ENCODE measurements at places on chromosomes 12 and 14.

DNA sequence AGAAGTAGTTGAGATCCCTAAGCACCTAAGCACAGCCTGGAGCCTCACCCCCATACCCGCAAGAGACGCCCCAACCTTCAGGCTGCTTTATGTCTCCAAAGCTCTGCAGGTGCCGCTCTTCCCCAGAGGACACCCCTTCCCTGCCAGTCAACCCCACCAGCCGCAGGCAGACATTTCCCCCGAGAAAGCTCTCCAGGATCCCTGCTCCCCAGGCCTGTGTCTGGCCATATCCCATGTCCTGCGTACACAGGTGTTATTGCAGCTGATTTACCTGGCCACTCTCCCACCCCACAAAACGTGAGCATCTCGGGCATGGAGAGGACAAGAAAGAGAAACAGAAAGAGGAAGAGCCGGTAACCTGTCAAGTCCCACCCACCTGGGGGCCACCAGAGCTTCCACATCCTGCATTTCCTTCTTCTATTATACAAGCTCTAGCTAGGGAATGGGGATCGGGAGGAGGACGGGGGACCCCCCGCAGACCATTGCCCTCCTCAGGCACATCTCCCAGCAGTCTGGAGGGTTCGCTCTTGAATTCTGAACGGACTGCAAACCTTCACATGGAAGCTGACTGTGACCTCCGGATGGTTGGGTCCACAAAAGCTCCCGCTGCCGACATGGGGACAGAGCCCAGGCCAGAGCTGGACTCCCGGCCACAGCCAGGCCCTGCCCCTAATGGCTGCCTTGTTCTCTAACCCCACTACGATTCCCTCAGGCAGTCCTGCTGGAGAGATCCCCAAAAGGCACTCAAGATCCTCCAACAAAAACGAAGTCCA, 17.6 kb downstream of the CCDC88C start:
- DNase-seq = no peak

- no peak for DNase-seq
Observed at GRCh38 chr14:95157048-95157326, 342 bp downstream of the DICER1 start.

DNA sequence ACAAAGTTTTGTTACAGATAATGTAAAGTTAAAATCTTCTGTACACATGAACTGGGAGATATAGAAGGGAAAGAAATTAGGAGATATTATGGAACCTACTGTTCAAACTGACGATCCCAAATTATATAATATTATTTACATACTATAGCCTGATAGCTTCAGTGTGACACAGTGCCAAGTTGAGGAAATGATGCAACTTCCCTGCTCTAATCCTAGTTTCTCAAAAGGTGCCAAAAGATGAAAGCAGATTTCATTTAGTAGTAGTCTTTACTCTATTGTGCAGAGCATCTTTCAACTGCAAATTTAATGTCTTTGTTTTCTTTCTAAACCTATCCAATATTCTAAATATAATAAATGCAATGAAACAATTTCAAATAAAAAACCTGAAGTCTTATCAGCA, 46.9 kb downstream of the COCH start:
- no peak for DNase-seq

DNA sequence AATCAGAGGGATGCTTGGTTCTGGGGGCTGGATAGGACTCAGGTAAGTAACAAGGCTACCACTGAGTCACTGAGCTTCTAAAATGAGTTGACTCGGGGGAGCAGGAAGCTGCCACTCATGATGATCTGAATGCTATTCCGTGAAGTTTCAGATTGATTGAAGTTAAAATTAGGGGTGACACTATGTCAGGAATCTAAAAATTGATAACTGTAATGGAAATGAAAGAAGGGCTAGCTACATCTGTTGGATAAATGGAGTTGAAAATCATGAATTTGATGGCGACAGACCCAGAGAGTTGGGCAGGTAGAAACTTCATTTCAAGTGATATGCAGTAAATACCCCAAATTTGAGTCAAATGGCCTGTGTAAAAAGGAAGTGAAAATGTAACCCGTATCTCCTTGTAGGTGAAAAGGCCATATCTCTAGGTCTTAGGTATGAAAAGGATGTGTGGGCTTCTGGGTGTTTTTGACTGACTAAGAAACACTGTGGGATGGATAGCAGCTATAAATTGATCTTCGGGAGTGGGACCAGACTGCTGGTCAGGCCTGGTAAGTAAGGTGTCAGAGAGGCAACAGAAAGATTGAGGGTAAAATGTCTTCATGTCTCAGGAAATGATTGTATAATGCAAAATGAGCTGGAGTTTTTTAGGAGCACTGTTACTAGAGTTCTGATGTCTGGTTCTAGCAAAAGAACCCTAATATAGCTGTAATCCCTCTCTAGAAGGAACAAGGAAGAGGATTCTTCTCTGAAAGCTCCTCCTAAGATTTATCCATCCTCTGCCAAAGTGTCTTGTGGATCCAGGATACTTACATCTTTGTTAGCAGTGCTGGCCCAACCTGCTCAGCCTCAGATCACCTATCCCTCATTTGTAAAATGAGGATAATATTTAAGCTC, 57.3 kb downstream of the DAD1 start:
- DNase-seq = no peak

GRCh38 chr12:91523831-91524230, 341.2 kb upstream of the DCN start:
- no peak for DNase-seq

DNA sequence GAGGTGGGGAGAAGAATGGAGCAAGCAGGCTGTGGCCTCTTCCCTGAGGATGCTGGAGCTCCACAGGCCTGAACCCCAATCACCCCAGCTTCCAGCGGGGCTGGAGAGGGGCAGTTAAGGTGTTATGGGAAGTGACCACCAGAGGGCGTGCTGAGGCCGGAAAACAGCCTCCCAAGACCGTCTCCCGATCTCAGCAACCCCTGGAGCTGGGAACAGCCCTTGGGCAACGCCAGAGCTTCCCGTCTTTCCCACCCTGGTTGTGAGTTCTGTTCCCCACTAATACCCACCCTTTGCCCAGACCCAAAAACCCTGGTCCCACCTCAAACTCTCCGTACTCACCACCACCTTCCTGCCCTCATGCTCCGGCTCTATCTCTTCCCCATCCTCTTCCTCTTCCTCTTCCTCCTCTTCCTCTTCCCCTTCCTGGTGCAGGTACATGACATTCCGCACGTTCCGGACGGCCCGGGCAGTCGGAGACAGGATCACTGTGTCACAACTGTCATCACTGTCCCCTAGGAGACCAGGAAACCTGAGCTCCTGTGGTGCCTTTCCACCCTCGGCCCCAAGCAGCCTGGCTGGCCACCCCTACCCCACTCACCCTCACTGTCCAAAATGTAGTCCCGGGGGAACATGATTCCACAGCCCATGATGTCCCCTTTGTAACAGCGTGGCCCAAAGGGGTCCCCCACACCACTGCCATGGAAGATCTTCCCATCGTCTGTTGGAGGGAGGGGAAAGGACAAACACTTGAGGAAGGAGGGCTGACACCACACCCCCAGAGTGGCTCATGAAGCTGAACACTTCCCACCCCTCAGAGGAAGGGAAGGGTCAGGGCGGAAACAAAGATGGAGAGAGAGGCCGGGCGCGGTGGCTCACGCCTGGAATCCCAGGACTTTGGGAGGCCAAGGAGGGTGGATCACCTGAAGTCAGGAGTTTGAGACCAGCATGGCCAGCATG, 12.9 kb downstream of the SPRYD3 start:
- peak; percentile 73 for DNase-seq

DNA sequence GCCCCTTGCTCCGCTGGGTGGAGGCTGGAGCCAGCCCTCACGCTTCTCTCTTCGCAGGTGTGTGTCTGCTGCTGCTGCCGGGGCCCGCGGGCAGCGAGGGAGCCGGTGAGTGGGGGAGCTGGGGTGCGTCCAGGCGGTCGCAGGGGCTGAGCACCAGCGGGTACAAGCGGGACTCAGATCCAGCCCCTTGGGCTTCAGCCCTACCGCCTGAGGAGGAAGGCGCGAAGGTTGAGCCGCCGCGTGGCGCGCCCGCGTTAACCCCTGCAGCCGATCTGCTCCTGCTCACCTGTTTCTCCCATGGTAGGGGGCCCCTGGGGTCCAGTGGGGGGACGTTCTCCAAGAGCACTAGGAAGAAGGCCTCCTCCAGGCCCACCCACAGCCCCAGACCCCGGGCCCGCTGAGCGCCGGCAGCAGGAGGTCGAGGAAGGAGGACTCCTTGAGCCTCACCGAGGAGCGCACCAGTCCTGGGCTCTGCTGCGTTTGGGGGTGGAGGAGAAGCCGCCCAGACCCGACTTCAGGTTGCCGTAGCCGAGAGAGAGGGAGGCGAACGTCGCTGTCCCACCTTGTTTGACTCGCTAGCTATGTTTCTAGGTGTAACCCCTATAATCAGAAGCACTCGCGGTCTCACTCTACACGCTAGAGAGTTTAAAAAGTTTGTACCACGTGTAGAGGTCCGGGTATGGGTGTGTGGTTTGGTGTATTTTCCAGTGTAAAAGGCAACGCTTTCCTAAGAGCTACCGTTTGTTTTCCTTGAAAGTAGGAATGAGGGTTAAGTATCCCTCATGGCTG, 834 bp downstream of the COCH start:
- no peak for DNase-seq

GRCh38 chr12:76720068-76720467, 43.8 kb upstream of the ZDHHC17 start:
- DNase-seq = peak; percentile 43

DNA sequence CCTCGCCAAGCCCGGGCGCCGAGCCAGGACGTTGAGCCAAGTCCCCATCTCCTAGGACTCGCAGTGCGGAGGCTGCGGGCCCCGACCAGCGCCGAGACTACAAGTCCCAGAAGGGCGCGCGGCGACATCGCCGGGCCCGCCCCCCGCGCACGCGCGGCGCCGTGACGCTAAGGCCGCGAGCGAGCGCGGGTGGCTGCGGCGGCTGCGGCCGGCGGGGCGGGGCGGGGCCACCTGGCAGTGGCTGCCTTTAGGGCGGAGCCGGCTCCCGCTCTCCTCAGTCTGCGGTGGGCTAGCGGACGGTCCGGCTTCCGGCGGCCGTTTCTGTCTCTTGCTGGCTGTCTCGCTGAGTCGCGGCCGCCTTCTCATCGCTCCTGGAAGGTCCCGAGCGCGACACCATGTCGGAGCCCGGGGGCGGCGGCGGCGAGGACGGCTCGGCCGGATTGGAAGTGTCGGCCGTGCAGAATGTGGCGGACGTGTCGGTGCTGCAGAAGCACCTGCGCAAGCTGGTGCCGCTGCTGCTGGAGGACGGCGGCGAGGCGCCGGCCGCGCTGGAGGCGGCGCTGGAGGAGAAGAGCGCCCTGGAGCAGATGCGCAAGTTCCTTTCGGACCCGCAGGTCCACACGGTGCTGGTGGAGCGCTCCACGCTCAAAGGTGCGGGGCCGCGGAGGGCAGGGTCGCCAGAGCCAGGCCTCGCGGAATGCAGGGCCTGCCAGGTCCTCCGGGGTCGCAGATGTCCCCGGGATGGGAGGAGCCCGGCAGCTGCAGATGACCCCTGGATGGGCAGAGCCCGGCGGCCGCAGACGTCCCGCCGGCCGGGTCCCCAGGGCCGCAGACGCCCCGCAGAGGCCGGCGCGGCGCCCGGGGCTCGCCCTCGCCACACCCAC, at the start of gene DYNC1H1:
Gene DYNC1H1 (plus strand): TSS at position 277 of the 884 bp plus-strand sequence. CDS start 119 bp downstream, at position 396.
- peak; percentile 96 for DNase-seq

DNA sequence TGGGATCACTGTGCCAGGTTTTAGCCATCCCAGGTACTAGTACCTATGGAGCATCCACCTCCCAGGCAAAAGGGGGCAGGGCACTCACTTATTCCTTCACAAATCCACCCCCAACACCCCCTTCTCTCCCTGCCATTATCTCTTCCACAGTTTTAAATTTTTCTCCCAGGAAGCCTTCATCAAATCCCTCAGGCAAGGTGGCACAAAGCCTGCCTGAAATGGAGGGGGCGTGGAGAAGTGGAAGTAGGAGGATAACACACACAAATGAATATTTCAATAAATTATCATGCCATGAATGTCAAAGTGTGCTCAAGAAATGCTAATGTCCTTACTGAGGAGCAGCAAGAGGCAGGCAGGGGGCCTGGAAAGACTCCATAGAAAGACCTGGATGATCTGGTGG, 4.7 kb upstream of the CHST11 start:
- no peak for DNase-seq

DNA sequence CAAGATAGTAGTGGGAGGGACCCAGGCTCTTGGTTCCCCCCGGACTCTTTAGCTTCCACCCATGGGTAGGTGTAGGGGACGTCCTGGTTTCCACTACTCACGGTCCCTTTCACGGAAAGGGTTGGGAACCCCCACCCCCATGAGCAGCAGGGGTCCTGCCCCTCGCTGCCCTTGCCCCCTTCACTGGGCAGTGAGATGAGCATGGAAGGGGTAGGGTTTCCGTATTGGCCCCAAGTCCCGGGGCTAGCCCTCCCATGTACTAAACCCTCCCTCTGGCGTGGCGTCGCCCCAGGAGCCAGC, 12.7 kb downstream of the AGAP2 start:
- DNase-seq = no peak

- no peak for DNase-seq
Observed at GRCh38 chr12:132344601-132345000, 15.2 kb upstream of the GALNT9 start.

DNA sequence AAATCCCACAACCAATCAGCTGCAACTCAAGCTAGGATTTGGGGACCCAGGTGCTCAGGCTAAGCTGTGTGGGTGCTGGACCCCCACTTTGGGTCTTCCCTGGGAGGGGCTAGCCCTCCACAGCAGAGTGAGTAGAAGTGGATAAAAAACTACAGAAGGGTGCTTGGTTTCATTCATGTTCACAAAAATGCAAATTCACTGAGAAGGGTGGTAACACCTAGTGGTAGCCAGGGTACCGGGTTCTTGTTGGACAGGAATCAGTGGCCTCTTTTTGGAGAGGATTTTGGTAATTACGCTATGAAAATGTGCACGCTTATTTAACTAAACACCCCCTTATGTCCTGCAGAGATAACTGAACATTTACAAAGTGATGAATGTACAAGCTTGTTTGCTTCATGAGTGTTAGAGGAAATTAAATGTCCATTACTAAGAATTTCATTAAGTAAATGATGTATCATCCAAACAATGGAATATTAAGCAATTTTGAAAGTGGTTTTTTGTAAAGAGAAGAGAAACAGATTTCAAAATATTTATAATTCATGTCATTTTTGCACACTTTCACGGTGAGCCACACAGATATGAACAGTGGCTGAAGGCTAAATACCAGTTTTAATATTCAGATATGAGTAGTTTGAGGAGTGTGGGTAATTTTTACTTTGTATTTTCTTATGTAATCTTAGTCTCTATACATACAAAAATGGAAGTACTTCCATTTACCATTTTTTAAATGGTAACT, 78.3 kb downstream of the DDX51 start:
- DNase-seq = no peak

DNA sequence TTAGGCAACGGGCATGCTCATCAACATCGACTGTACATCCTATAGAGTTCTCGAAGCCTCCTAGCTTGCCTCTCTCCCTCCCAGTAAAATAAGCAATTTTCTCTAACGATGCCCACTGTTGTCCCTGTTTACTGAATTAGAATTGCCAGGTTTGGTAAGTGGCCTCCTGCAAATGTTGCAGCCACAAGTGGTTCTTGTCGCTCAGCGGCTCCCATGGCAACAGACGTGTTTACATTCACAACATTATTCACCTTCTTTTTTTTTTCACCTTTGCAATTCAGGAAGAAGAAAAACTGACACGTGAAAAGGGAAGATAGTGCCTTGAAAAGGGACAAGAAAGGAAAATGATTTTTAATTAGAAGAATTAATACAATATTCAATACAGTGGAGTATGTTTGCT, 100.9 kb upstream of the PKP2 start:
- no peak for DNase-seq

- DNase-seq = no peak
Observed at GRCh38 chr14:104037903-104038302, 47.6 kb upstream of the ASPG start.
